Stimulated activated CD8-positive, alpha-beta memory T cell treated with anti-CD3 and anti-CD28 coated beads, Interleukin-7, amount 100 ng/mL, for 1 hour (primary cell): ENCODE measurements at places on chromosomes 16 and 17.

DNA sequence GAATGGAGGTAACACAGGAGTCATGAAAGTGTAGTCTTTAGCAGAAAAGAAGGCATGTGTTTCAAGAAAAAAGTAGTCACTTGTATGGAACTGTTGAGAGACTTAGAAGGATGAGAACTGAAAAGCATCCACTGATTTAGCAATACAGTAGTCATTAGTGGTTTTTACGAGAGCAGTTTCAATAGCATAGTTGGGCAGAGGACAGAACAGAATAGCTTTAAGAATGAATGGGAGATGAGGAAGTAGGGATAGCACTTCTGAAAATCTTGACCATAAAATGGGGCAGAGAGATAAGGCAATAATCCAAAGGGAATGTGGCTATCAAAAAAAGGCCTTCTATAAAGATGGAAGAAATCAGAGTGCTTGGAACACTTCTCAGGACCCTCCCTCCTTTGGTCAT is 64.8 kb upstream of the C17orf78 start:
- DNase-seq: no peak

DNA sequence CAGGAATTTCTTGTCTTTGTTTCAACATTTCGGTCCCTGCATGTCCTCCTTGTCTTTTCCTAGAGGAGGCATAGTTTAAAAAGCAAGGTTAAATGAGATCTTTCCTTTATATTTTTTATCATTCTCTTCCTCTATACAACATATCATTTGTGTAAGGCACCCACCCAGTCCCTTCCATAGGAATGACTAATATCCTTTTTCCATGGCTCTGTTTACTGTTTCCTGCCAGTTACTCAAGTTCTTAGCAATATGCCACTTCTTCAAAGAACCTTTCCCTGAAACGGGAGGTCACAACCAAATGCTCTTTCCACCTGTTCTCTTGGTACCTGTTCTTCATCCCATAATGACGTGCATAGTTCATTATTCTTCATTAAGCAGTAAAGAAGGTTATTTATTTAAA is 1237.1 kb upstream of the GOT2 start:
- no peak for DNase-seq

- no peak for DNase-seq
These were observed 218.2 kb downstream of the WWOX start for GRCh38 chr16:78317564-78318240.

DNA sequence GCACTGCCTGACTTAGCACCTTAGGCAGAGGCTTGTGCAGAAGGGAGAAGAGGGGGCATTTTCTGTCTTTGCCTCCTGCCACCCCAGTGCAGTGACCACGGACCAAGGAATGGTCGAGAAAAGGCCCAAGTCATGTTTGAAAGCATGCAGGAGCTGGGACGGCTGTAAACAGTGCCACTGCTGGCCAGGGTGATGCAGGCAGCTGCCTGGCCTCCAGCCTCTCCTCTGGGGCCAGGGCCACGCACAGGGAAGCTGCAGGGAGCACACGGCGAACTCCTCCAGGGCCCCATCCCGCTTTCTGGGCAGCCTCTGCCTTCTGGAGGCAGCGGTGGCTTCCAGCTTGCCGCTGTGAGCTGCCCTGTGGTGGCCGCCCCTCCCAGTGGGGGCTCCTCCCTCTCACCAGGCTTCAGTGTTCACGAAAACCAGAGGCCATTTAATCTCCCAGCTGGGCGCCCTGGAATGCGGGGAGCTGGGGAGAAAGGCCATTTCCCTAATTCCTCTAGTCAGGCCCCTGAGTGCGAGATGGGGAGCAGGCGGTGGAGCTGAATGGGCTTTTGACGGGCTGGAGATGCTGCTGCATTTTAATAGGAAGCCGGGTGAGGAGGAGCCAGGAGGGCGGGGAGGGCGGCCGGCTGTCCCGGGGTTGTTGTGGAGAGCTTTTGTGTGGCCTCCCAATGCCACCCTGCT is 28.7 kb upstream of the DNAI2 start:
- DNase-seq: no peak

DNA sequence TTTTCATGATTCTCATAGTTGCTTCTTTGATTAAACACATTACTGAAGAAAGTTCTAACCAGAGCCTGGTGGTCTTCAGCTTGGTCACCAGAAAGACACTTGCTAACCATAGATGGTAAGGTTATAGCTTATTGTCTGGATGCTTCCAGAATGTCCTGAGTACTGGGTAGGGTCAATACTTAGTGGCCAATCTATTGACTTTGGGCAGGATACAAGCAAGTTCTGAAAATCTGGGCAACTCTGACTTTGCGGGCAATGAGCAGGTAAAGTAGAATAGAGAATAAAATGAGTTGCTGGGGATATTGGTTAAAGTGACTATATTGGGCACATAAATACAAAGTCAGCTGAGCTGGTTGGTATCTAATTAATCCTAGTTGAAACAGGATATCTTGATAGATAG is 63.0 kb downstream of the ABCA8 start:
- DNase-seq: no peak

DNA sequence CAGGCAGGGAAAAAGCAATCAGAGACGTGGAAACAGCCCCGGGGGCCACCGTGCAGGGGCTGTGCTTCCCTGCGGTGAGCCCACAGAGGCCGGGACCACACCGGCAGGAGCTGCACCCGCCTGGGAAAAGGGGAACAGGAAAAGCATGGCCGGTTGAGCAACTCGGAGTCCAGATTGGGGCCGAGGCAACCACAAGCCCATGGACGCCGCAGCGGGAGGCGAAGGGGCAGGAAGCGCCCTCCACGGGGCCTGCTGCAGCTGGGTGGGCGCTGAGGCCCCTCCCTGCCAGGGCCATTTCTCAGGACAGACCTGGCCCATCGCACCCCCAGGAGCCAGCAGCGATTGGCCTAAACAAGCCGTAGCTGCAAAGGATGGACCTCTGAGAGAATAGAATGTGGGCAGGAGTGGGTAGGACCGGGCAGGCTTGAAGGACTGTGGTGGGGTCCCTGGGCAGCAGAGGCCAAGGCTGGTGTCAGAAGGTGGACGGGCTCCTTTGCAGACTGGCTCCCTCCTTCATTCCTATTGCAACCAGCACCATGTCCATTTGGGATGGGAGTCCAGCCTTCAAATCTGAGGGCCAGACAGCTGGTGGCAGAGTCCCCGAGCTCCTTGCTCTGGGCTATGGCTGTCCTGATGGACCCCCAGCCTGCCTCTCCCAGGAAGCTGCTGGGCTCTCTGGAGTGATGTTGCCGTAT is 30.4 kb downstream of the COX4I1 start:
- DNase-seq: no peak

DNA sequence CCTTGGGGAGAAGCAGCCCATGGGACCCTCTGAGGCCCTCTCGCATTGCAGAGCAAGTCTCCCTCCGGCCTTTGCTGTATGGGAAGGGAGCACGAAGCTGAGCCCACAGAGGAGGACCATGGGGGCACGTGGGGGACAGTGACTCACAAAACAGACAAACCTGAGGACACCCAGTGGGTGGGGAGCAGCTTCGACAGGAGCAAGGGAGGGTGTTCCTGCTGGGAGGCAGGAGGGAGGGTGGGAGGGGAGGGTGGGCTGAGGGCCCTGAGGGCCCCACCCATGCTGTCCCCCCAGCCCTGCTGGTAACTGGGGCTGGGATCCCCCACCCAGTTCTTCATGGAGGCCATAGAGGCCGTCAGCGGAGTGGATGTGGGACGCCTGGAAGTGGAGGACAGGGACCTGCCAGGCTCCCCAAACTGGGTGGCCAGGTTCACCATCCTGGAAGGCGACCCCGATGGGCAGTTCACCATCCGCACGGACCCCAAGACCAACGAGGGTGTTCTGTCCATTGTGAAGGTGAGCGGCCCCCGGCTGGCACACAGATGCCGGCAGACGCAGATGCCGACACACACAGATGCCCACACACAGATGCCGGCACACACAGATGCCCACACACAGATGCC is 12.5 kb downstream of the SLC22A31 start:
- DNase-seq: no peak

- no peak for DNase-seq
These were observed 40.9 kb upstream of the MEOX1 start for GRCh38 chr17:43702637-43703036.

GRCh38 chr16:78942625-78943245 is 657.8 kb downstream of the MAF start:
- no peak for DNase-seq

- no peak for DNase-seq
These were observed 4.2 kb downstream of the SEPTIN12 start for GRCh38 chr16:4783951-4784336.

DNA sequence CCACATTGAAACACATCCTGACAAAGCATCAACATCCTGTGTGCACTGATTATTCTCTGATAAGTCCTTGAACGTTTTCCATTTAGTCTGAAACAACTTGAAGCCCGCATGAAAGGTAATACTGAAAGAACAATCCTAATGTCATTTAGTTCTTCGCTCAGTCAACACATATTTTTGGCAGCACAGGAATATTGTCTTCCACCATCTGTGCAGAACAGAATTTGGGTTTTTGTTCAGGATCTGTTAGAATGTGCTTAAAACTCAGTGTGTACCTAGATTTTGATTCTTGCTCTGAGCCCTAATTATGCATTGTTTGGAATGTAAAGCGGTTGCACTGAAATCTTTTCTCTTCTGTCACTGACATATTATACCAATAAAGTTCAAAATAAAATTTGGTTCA is 1036.6 kb downstream of the CDH11 start:
- DNase-seq: no peak

- no peak for DNase-seq
These were observed 62.6 kb downstream of the PLCG2 start for GRCh38 chr16:81841722-81842121.
